ENCODE measurements at places on chromosomes 6 and 20. TPM values are rescaled to one million over a fixed set of nuclear protein-coding genes. Genes with fewer than 3 reads are reported as not detected.

- peak; percentile 28 for ATAC-seq
These were observed 7.4 kb upstream of the SLC12A5 start for GRCh38 chr20:46021361-46022359.

- ATAC-seq = no peak
These were observed at the start of gene ENPP3 for GRCh38 chr6:131636880-131637792. ENPP3 (plus strand) TSS chr6:131637302; CDS start chr6:131637385, 83 bp downstream.

- no peak for ATAC-seq
These were observed 2.0 kb downstream of the FRS3 start for GRCh38 chr6:41777551-41778285.

DNA sequence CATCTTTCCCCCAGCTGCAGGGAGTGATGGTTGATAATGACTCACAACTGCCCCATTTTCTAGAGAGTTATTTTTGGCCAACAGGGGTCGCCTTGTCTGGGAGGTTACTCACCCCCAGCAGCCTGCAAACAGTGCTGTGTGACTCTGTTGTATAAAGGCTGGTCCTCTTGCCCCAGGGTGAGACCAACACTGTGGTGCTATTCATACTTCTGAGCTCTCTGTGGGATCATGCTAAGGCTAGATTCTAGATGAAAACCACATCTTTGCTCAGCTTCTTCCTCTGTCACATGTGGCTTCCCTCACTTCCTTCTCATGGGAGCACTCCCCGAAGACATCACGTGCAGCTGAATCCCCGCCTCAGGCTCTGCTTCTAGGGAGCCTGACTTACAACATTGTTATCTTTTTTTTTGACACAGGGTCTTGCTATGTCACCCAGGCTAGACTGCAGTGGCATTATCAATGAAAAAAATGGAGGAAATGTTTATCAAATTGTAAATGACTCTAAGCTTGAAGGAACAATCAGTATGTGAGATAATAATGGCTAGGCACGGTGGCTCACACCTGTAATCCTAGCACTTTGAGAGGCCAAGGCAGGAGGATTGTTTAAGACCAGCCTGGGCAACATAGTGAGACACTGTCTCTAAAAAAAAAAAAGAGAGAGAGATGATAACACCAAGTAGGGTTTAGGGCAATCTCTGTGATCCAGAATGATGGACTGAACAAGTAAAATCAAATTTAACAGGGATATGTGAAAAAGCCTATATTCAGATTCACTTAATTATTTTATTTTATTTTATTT lies 55.7 kb upstream of the SLC23A2 start:
- ATAC-seq = peak; percentile 37

- ATAC-seq = no peak
These were observed 53.4 kb downstream of the MRPL14 start for GRCh38 chr6:44073612-44074438.

RAMACL gene
- 0.88 TPM for total RNA-seq

PXDC1 gene
- 7.2 TPM for total RNA-seq

DNA sequence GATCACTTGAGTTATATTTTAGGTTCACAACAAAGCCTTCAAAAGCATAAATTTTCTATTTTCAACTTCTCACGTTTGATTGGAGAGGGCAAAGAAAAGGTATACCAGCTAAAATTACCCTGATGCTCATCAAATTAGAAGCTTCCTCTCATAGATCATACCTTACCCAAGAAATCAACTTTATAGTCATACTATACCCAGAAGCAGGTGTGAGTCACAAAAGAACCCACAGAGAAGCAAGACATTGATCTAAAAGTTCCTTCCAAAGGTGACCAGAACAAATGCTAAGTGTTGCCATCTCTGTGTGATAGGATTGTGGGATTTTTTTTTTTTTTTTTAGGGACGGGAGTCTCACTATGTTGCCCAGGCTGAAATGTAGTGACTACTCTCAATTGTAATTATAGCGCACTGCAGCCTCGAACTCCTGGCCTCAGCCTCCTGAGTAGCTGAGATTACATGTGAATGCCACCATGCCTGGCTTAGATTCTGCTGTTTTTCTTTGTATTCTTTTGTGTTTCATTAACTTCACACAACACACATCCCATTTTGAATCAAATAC lies 3.3 kb downstream of the EIF2S2 start:
- no peak for ATAC-seq

SPAG4 gene
- 3.3 TPM for total RNA-seq

- ATAC-seq = no peak
These were observed 532.7 kb downstream of the BCKDHB start for GRCh38 chr6:80639181-80639629.

DNA sequence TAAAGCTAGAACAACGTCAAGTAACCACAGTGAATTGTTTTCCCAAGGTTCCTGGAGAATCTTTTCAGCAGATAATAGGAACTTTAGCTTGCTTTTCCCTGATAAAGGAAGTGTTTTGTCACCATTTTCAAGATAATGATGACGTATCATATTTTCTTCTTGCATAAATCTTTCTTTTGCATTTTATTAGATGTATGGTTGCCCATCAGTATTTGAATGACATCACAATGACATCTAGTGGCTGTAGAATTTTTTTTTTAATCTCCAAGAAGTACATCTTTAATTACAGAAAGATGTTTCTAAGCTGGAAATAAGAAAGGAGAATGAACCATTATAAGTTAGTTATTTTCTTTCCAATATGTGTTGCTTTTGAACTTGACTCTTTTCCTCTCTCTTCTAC lies 83.0 kb downstream of the CENPW start:
- ATAC-seq = no peak

CTAGE9 gene
- not detected for total RNA-seq

DNA sequence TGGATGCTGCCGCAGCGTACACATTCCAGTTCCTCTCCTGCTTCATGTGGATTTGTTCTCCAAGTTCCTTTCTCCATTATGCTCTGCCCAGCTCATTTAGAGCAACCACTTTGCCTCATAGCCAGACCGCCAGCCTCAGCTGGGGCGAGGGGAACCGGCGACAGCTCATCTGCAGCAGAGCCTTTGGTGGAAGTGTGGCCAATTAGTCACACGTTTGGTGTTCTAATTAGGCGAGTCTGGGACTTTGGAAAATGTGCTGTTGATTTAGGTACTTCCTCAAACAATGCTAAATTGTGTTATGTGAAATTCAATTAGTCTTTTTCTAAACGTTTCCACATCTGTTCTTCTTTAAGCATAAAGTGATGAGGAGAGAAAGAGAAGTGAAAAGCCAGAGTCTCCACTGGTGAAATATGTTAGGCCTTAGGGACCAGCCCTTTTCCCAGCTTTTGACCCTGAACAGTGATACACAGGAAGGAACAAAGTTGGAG lies 217.9 kb downstream of the TBX18 start:
- no peak for ATAC-seq

GRCh38 chr6:106159531-106159940 lies 73.4 kb downstream of the PRDM1 start:
- peak; percentile 60 for ATAC-seq

- no peak for ATAC-seq
These were observed 201.7 kb upstream of the PLCB4 start for GRCh38 chr20:8867038-8867740.

DNA sequence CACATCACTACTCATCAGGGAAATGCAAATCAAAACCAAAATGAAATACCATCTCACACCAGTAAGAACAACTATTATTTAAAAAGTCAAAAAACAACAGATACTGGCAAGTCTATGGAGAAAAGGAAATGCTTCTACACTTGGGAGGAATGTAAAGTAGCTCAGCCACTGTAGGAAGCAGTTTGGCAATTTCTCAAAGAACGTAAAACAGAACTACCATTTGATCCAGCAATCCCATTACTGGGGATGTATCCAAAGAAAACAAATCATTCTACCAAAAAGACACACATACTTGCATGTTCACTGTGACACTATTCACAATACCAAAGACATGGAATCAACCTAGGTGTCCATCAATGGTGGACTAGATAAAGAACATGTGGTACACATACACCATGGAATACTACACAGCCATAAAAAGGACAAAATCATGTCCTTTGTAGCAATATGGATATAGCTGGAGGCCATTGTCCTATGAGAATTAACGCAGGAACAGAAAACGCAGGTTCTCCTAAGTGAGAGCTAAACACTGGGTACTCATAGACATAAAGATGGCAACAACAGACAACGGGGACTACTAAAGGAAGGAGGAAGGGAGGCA lies 260.4 kb downstream of the RNGTT start:
- ATAC-seq = no peak

GRCh38 chr6:150266963-150267685 lies 101.7 kb upstream of the IYD start:
- ATAC-seq = no peak

DNA sequence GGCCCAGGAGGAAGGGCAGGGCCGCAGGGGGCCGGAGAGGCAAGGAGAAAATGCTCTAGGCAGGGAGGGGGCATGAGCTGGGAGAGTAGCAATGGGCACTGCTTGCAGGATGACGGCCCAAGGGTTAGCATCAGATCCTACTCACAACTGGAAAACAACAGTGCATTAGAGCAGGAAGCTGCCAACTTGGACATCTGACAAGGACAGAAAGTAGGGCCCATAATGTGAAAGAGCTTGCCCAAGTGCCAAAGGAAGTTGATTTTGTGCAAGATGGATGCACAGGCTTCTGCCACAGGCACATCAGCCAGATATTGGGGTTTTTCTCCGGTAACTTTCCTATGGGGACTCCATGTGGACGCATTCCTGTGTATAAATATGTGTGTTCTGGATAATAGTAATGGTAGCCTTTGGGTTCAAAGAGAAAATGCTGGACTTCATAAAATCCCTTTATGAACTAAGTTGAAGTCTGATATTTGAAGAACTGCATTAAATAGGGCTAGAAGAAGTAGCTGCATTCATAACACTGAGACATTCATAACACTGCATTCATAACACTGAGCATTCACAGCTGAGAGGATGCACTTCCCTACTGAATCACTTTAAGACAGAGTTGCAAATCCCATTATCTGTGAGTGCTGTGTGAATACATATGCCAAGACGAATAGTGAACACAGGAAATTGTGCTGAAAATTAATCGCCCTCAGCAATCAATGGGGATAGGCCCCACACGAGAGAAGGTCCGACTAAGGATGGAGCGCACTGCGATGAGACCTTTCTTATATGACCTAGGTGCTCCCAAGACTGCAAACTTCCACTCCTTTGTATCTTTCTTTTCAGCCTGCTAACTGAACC lies 235.6 kb upstream of the PRDM1 start:
- ATAC-seq = no peak

BACH2 gene
- 0.76 TPM for total RNA-seq

DNA sequence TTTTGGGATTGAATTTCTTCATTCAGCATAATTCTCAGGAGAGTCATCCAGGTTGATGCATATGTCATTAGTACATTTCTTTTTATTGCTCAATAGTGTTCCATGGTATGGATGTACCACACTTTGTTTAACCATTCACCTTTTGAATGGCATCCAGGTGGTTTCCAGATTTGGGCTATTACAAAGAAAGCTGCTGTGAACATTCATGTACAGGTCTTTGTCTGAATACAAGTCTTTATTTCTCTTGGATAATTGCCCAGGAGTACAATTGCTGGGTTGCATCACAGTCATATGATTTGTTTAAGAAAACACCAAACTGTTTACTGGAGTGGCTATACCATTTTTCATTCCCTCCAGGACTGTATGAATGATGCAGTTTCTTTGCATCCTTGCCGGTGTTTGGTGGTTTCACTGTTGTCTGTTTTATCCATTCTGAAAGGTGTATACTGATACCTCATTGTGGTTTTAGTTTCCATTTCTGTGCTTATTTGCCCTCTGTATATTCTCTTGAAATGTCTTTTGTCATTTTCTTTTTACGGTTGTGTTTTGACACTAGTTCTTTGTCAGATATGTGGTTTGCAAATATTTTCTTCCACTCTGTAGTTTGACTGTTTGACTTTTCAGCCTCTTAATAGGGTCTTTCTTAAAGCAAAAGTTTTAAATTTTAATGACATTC lies 8.8 kb downstream of the CDKAL1 start:
- peak; percentile 96 for ATAC-seq

Data from esophagus mucosa (tissue), 1 donor.